Psoas muscle (tissue), 8 donors: ENCODE measurements at places on chromosomes 3 and 15. TPM values are rescaled to one million over a fixed set of nuclear protein-coding genes. Genes with fewer than 3 reads are reported as not detected.

DNA sequence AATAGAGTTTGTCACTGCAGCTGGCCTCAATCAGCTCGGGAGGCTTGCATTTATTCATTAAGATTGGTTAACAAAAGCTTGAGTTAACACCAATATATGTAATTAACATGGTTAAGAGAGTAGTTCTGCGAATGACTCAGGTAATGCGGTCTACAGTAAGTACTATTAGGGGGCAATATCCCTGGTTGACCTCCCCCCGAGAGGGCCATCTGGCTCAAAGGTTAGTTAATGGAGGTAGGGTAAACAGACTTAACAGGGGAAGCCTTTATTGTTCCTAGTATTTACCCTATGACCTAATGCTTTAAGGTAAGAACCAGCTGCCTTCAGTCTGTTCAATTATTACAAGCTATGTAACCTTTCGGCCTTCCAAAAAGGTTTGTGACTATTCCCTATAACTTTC is 403.3 kb upstream of the SGO1 start:
- DNase-seq: no peak

Gene EFCAB12
- polyA plus RNA-seq: 0.30 TPM

DNA sequence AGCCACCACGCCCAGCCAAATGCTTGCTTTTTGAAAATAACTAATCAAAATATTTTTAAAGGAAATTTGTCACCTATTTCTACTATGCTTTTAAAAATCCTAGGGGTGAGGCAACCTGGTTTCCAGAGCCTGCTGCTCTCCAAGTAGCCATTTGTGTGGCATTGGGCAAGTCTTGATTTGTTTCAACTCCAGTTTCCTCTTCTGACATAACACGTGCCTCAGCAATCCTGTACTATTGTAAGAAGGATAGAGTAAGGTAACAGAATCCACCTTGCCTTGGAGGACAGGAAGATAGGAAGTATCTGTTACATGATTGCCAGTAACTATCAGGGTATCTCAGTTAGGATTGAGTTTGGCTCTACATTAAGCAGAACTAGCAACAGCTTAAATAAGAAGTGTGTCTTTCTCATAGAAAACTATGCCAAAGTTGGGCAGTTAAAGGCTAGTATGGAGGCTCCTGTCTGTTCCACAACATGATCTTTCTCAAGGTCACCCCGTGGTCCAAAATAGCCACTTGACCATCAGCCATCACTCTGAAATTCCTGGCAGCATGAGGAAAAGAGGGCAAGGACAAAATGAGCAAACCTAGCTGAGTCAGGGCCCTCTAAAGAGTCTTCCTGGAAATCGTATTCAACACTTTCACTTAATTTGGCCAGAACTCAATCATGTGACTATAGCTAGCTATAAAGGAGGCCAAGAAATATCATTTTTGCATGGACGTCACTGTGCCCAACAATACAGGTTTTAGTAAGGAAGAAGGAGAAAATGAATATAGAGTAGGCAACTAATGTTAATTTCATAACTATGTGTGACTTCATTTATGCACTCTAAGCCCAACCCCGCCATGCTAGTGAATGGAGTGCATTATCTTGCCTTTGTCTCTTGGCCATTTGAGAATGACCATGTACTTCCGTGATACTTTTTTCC is 66.1 kb downstream of the HMG20A start:
- no peak for DNase-seq

GRCh38 chr15:66169023-66169422 is 84.5 kb downstream of the MEGF11 start:
- DNase-seq: no peak

DNA sequence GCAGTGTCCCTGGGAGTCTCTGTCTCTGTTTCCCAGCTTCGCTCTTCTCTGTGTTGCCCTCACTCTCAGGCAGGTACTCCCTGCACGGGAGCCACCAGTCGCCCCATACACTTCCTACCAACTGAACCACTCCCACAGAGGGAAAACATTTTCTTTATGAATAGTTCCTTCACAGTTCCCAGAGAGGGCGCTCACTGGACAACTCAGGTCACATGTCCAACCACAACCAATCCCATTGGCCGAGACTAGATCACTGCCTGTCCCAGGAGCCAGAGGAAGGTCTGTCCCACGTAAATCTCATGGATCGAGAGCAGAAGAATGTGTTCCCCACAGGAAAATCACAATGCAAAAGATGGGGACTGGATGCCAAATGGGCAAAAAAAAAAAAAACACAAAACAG is 26.1 kb downstream of the GRK7 start:
- no peak for DNase-seq

DNA sequence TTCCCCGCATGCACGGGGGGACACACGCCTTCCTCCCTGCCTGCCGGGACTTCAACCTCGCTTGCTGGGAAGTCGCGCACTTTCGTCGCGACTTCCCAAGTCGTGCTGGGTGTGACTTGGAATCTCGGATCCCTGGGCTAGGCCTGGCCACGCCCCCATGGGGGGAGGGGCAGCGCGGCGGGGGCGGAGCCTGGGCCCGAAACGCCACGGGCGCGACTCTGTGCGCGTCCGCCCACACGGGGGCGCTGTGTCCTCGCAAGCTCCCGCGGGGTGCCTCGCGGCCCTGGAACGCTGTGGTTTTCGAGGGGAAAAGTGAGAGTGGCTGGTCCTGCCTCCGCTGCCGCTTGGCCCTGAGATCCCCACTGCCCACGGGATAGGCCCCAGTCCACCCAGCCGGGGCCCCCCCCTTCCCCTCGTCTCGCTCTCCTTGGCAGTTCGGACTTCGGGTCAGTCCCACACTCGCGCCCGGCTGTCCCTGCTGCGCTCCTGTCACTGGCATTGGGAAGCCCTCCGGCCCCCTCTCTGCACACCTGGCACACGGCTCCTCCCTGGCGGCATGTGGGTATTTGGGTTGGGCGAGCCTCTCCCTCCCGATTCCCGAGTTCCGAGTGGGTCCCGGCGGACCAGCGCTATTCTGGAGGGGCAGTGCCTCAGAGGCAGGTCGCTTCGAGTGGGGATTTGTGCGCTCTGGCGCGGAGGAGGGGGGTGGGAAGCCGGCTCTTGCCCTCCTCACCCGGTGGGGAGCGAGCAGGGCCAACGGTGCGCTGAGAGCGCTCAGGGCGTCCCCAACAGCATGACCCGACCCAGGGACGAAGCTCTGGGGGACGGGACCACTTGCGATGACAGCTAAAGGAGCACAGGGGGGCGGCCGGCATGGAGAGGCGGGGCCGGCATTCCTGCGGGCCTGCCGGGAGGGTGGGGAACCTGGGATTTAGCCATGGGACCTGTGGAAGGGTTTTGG is 23.6 kb downstream of the SEC61A1 start:
- peak; percentile 94 for DNase-seq

GRCh38 chr3:53812434-53812833 is 33.8 kb downstream of the CHDH start:
- no peak for DNase-seq

Gene MYRIP
- 0.35 TPM for polyA plus RNA-seq

Gene MAP6D1
- polyA plus RNA-seq: 5.3 TPM

DNA sequence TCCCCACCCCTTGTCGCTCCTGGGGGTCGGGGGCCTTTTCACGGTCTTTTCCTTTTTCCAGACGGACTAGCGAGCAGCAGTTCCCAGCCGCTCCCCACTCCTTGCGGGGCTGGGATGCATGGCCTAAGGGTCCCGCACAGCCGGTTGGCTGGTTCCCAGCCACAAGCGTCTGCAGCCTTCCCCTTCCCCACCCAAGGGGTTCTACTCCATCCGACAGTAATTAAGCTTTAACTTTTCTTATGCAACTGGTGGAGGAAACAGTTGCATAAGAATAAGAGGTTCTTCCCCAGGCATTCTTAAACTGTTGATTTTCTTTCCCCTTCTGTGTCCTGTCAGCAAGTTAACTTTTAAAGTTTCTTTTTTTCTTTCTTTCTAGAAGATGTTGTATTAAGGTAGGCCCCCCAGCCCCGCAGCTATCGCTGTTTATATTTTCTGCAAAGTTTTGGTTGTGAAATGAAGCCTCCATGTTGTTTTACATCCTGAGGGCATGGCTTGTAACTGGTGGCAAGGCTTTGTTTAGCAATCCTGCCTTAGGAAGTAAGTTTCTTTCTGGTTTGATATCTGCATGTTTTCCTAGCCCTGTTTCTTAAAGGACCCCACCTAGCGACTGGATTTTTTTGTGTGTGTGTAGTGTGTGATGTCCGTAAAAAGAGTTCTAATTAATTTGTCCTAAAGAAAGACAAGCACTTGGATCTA is 207.5 kb downstream of the ZNF385D start:
- no peak for DNase-seq

- DNase-seq: no peak
These were observed 13.7 kb upstream of the SLTM start for GRCh38 chr15:58947179-58947578.

DNA sequence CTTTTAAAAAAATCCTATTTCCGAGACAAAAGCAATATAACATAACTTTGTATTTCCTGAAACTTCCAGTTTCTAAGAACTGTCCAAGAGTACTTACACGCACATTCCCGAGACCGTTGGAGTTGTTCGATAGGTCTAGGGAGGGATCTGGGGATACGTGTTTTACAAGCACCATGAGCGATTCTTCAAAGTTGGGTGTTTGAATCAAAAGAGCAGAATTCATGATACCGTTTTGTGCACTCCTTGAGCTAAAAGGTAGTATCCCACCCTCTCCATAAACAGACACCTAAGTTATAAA is 700 bp upstream of the EDEM1 start:
- no peak for DNase-seq

Gene GOLGA8T
- polyA plus RNA-seq: not detected

DNA sequence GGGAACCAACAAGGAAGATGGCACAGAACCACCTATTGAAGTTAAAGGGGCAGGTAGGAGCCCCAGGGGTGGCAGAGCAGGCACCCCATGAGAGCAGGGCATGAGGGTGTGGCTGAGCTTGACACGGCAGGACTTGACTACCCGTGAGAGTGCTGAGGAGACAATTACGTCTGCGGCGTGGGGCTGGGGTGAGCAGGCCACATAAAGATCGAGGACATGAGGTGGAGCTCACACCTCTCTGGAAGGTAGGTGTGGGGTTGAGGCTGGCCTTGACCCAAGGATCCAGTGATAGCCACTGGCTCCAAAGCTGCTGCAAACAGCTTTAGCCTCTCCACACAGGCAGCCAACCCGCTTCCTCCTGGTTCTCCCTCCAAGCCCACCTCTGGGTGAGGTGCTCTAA is 64.5 kb downstream of the PCSK6 start:
- no peak for DNase-seq

- no peak for DNase-seq
These were observed 26.2 kb downstream of the SLC2A2 start for GRCh38 chr3:171000281-171000680.

GRCh38 chr3:55797084-55797483 is 310.0 kb upstream of the WNT5A start:
- no peak for DNase-seq

DNA sequence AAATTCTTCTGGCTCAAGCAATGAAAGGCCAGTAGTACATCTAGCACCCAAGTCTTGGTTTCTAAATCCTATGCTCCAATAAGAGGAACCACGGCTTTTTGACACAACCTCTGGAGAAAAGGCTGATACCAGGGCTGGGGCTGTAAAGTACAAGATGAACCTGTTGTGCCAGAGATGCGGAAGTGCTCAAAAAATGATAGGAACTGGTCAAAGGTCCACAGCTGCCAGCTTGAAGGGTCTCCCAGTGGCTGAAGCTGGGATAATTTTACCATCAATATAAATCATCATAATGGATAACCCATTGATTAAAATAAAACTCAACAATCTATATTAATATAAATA is 558 bp upstream of the NCEH1 start:
- no peak for DNase-seq

DNA sequence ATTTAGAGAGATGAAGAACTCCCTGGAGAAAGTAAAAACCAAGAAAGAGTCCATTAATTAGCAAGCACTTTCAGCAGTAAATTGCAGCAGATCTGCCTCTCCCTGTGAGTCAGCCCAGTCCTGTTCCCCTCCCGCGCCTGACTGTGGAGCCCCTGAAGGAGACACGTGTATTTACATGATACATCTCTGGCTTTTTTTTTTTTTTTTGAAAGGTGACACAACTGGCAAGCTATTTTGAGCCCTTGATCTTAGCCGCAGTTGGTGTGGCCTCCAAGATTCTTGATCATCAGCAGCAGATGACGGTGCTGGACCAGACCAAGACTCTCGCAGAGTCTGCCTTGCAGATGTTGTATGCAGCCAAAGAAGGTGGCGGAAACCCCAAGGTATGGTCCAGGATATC is 271.8 kb upstream of the TPM1 start:
- DNase-seq: peak; percentile 65

- no peak for DNase-seq
These were observed 49.7 kb downstream of the MAGEF1 start for GRCh38 chr3:184662187-184662586.

DNA sequence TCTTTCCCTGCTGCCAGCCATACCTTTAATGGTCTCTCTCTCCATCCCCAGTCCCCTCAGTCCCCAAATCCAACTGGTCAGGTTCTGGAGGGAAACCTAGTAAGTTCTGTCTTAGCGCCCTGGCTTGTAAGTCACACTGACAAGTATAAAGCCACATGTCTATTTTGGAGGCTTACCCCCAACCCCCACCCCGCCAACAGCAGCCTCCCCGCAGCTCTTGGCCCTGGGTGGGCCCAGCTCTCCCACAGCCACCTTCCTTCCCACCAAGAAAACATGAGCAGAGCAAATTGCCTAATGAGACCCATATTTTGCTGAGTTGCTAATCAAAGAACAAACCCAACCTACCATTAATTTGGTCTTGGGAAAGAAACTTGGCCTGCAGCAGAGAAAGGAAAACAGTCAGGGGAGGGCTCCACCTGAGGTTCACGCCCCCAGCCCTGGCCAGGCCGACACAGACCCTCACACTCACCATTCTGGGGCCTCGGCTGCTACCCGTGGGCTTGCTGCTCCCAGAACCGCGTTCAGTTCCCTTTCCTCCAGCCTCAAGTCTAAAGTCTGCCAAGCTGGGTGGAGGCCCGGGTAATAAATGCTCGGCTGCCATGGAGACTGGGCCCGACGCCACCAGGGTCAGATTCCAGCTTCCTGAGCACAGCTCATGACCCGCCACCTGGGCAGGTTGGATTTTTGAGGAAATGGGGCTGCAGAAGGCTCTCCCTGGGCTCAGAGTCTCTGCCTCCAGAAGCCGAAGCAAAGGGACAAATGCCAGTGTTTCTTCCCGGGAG is at the start of gene CALML4:
TSS of gene CALML4 (minus strand) at position 557 of the 782 bp plus-strand sequence. CDS start at position 472, 85 bp downstream.
- DNase-seq: peak; percentile 64

- DNase-seq: no peak
These were observed 24.0 kb upstream of the TRH start for GRCh38 chr3:129950318-129951046.

GRCh38 chr3:7241584-7242302 is 380.8 kb downstream of the GRM7 start:
- no peak for DNase-seq

DNA sequence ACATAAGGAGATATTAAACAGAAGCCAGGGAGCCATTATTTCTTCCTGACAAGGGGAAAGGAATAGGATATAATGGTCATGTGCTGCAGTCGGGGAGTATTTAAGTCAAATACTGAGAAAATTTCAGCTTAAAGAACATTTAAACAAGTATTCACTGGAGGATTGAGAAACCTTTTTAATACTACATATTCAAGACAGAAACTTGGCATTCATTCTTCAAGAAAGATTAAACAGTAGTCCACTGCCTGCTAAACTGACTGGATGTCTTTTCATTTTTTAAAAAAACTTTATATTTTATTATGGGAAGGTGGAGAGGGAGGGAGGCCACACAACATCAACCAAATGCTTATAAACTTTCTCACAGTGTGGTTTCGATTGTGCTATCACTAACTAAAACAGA is 107.4 kb upstream of the CBLB start:
- DNase-seq: no peak
